Posterior cingulate gyrus (tissue), 11 donors: ENCODE measurements at places on chromosomes 7 and 10.

DNA sequence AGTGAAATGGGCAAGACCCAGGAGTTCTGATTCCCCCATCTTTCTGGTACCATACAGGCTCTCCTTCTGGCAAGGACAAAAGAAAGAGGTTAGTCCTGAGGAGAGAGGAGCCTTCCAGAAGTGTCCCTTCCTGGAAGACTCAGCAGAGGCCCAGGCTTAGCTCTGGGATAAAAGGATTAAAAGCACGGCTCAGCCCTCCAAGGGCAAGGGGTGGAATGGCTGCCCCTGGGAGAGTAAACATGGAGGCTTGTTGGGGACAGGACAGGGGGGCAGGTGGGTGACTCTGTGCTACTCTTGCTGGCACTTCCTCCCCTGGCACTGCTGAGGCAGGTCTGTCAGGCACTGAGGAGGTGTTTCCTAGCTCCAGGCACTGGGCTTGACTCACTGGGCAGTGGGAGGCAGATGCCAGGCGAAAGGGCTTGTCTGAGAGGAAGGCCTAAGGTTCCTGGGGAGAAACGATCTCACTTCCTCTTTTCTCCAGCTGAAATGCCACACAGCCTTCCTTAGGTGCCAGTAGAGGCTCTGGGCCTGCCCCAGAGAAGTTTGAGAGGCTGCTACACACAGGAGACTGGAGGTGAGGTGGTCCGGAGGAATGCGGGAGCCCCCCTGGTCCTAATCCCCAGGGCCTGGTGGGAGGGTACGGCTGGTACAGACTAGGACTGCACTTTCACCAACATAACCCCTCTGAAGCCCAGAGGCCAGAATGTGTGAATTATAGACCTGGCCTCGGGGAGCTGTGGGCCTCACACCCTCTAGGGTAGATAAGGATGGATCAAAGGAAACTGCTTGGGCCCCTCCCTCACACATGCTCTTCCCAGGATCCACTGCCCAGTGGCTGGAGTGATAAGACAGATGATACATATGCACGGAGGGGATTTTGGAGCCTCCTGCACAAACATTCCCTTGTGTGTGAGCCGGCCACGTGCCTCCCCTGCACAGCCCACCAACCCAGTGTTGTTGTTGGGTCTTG lies 63.2 kb upstream of the PODXL start:
- DNase-seq, result no peak

GRCh38 chr7:29562307-29562706 lies 1.3 kb upstream of the PRR15 start:
- no peak for DNase-seq

DNA sequence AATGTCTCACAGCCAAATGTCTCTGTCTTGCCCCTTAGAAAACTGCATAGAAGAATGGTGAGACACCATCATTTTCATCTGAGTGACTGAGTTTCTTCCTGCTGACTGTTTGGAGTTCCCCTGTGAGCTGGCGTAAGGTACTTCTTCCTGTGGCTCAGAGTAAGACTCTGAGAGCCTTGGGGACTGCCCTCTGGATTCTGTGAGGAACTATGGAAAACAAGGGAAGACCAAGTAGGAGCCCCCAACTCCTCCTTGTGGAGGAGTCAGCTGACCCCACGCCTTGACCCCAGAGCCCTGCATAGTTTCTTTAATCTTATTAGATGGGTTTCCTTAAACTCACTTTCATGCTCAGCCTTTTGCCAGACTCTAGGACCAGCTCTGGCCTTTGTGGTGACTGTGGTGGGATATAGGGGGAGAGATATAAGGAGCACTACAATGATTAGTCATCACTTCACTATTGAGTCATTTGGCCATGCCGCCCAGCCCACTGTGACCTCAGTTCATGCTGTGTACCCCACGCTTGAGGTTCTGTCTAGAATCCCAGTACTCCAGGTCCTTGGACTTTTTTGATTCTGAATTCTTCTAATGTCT lies 51.8 kb upstream of the FAM133B start:
- no peak for DNase-seq

GRCh38 chr10:62652564-62652963 lies 152.0 kb upstream of the ADO start:
- no peak for DNase-seq

GRCh38 chr10:101071267-101071884 lies 9.6 kb downstream of the KAZALD1 start:
- DNase-seq, result no peak

DNA sequence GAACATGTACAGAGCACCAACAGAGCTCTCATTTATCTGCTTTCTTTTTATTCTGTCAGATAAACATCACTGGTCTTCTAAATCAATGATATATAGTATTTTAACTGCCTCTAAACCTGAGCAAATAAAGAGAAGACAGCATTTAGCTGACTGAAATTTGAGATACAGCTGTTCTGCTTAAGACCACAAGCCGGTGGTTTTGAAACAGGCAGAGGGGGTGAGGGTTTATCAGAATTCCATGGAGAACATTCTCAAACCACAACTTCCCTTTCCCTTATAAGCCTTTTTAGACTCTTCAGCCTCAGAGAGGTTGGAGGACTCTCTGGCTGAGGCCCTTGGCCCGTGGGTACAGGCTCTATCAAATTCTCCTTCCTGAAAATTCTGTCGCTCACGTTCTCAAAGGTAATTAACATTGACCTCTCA lies 87.4 kb upstream of the RSU1 start:
- DNase-seq, result no peak

DNA sequence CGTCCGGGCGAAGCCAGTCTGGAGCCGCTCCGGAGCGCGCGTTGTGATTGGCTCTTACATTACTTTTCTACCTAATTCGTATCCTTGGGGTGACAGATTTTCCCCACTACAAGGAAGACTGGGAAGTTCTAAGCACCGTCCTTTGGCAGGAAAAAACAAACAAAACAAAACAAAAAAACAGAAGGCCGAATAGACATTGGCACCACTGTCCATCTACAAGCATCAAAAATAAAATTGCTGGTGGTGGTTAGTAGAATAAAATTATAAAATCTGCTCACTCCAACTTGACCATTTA lies 651 bp upstream of the SKAP2 start:
- no peak for DNase-seq

- DNase-seq, result no peak
Measured at GRCh38 chr10:34590793-34591192, 224.3 kb downstream of the PARD3 start.

GRCh38 chr7:46029111-46029704 lies 108.1 kb upstream of the IGFBP3 start:
- no peak for DNase-seq

- DNase-seq, result no peak
Measured at GRCh38 chr7:20064974-20065862, 152.0 kb downstream of the MACC1 start.

GRCh38 chr10:1595242-1595600 lies 142.1 kb downstream of the ADARB2 start:
- no peak for DNase-seq

- no peak for DNase-seq
Measured at GRCh38 chr7:158120716-158121115, 466.9 kb downstream of the PTPRN2 start.

DNA sequence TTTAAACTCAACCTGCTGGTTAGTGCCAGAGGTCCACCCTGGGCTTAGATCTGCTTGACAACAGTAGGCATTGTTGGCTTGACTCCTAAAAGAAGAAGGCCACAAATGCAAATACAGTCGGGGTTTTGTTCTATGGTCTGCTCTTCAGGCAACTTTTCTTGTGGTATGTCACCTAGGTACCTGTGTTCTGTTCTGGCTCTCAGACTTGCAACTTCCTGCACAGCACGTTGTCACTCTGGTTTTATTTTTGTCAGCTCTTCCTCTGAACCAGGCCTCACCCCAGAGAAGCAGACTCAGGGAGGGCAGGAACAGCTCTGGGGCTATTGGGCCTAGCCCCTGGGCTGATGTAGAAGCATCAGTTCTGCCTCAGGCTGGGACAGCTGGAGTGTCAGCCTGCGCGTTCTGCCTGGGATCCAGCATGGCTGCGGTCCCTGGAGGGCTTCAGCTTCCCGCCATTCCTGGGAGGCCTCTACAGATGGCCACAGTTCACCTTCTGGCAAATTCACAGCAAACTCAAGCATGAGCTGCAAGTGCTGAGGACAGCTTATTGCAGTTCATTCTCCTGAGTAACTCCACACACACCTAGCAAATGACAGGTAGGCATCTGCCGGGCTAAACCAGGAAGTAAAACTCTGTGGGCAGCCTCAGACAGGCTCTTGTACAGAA lies 11.0 kb upstream of the PDCD4 start:
- DNase-seq, result no peak

GRCh38 chr10:22370320-22370719 lies 25.0 kb downstream of the SPAG6 start:
- DNase-seq, result no peak

- DNase-seq, result no peak
Measured at GRCh38 chr10:70690589-70690988, 18.3 kb downstream of the ADAMTS14 start.

GRCh38 chr10:12833451-12833850 lies 168.1 kb downstream of the CCDC3 start:
- DNase-seq, result no peak

DNA sequence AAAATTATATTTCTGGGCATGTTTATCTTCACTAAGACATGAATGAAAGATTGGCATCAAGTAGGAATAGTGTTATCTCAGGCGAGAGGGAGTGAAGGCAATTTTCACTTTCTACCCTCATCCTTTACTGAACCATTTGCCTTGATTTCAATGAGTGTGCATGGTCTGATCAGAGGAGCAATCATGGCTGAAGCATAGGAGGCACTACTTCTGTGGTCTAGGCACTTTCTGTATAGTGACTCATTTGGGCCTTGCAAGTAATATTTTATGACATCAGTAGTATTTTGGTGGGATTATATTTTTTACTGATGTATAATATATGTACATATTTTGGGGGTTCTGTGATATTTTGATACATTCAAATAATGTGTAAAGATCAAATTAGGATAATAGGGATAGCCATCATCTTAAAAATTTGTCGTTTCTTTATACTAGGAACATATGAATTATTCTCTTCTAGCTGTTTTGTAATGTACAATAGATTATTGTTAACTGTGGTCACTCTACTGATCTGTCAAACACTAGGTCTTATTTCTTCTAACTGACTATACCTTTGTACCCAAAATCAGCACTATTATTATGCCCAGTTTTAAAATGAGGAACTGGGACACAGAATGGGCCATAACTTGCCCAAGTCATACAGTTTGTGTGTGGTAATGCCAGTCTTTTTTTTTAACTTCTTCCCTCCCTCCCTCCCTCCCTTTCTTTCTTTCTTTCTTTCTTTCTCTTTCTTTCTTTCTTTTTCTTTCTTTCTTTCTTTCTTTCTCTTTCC lies 101.9 kb downstream of the RAB11FIP2 start:
- DNase-seq, result no peak

- no peak for DNase-seq
Measured at GRCh38 chr7:3034591-3035150, 9.0 kb downstream of the CARD11 start.

GRCh38 chr7:45176886-45177731 lies 19.5 kb downstream of the RAMP3 start:
- DNase-seq, result no peak

- DNase-seq, result no peak
Measured at GRCh38 chr10:11616021-11616420, 4.6 kb upstream of the USP6NL start.

- DNase-seq, result no peak
Measured at GRCh38 chr7:43458330-43459018, 124.4 kb upstream of the STK17A start.

DNA sequence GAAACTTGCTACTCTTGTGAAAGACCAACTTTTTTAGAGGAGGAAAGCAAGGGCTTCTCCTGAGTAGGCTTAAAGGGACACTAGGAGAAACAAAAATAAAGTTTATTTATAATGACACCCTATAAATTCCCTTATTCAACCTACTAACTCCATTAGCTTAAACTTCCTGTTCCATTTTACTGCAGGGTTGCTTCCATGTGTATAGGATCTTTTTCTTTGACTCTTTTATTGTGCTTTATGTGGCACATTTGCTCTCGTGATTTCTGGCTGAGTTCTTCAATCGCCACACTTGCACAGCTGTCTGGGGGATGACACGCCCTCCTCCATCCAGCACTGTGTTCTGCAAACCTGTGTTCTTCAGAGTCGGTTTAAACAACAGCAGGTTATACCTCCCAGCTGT lies 225.7 kb upstream of the NPVF start:
- DNase-seq, result no peak

DNA sequence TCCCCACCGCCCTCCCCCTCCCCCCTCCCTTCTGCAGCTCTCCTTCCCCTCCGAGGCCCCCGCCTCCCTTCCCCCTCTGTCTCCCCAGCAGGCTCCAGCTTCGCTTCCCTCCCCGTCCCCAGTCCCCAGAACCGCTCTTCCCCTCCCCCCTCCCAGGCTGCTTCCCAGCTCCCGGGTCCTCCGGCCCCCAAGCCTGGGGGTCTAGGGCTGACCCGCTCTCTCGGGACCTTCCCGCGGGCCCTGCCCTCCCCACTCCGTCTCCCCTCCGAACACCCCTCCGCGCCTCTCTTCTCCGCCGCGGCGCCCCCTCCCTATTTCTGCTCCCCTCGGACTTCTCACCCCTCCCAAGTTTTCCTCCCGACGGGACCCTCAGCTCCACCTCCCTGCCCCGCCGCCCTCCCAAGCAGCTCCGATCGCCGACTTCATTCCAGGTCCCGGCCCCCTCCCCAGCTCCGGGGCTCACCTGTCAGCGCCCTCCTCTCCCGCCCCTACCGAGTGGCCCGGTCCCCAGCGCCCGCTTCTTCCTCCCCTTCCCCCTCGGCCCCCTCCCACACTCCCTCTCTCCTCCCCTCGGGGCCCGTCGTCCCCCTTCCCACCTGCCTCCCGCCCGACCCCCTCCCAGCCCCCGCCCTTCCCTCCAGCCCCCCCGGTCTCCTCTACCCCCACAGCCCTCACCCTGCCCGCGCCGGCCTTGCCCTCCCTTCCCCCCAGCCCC lies 990 bp downstream of the ZNF467 start:
- peak; percentile 38 for DNase-seq

DNA sequence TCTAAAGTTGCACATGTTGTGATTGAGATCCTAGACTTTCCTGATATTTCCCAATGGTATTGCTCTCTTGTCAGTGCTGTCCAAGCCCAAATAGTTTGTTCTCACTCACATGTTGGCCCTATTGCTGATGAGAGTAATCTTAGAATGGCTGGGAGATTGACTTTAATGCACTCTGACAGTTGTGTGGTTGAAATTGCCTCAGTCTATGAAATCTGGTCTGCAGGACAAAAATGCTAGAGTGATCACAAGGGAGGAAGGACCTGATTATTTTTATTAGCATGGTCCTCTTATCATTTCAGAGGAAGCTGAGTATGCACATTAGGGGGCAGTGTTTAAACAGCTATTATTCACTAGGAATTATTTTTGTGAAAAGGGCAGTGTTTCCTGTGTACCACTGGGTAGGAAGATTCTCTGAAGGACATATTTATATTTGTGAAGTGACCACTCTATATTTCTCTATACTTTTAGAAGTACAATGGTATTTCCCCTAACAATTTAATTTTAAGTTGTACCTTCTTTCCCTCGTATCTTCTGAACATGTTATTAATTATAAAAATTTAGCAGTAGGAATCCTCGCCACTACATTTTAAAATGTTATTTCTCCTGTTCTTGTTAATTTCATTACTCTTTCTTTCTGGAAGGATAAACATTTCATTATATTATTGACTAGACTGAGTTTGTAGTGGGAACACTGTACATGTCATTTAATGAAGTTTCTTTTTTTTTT lies 64.4 kb downstream of the SUGCT start:
- DNase-seq, result no peak

DNA sequence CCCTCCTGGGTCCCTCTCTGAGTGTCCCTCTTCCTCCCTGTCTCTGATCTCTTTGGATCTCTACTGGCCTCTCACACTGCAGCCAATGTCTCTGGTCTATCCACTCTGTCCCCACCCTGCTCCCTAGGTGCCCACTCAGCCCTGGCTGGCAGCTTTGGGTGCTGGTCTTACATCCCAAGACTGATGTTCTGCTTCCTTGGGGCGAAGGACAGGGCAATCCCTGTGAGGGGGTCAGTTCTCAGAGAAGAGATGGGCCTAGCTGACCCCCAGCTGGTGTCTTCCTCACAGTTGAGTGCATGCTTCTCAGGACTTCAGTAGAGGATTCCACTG lies 51.7 kb upstream of the CAMK2B start:
- no peak for DNase-seq
